ENCODE measurements at places on chromosomes 1 and 21.

GRCh38 chr21:42062236-42063022 lies 8.7 kb upstream of the UMODL1 start:
- DNase-seq = peak; percentile 41

DNA sequence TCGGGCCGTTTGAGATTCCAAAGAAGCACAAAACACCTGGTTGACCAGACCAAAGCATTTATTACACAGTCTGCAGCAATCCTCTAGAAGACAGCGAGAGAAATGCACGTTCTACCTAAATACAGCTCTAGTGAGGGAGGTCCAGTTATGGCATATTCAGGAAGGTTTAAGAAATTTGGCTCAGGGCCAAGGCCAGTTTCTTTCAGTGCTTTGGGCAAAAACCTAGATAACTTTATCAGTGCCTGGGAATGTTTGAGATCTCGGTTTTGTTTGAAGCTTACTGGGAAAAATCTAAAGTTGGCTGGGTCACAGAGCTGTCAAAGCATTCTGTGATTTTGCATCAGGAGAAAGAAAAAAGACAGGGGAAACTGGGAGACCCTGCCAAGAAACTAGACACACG lies 514.0 kb upstream of the TMPRSS15 start:
- no peak for DNase-seq

DNA sequence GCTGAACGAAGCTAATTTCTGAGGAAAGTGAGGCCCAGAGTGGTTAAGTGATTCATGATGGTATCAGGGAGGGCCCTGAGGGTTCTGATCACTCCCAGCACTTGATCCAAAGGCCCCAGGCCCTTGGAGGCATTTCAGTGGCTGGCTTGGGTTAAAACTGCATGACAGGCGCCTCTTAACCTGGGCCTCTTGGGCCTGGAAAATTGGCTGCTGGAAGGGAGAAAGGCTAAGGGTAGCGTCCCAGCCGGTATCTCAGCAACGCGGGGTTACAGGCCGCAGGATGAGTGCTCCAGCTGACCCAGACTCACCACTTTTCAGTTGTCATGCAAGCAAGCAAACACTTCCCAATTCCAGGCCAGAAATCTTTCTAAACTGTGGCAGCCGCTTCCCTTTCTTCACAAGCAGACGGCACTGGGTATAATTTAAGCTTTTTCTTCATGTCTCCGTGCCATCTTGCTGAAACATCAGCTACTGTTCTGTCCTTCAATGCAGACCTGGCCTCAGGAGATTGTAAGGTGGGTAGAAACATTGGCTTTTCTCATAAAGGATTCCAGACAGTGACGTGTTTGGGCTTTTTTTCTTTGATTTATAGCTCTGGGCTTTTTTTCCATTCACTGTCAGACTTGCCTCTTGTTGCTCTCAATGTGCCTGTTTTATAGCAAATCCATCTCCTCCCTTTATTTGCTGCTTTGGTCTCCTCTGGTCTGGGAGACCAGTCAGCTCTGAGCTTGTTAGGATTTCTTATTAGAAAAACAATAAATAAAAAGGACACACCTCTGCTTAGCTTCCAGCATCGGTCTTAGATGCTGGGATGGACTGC lies 229.1 kb downstream of the KCNJ6 start:
- no peak for DNase-seq

DNA sequence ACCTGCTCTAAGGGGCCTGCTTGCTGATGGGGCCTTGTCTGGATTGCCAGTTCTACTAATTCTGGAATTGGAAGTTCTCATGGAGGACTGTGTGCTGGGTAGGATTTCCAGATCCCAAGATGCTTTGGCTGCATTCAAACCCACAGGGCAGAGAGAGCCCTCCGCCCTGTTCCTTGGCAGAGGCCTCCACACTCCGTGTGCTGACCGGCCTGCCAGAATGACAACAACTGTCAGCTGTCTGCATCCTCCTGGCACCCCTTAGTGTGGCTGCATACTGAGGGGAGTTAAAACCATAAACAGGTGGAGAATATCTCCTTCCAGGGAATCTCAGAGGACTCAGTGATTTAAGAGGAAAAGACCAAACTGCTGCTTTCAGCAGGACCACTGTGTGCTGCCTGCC lies 60.7 kb downstream of the ADARB1 start:
- DNase-seq = no peak

DNA sequence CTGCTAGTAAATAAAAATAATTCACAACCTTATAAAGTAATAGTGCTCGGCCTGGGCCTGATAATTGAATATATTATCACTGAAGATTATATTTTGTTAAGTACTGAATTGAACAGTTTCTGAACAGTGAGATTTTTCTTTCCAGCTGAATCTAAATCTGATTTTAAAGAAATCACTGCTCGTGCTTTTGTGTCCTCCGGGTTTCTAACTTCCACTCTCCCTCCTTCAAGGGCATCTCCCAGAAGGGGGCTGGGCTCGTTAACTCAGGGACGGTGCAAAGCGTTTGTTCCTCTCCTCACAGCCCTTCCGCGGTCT lies 823 bp upstream of the KIF1B start:
- no peak for DNase-seq

DNA sequence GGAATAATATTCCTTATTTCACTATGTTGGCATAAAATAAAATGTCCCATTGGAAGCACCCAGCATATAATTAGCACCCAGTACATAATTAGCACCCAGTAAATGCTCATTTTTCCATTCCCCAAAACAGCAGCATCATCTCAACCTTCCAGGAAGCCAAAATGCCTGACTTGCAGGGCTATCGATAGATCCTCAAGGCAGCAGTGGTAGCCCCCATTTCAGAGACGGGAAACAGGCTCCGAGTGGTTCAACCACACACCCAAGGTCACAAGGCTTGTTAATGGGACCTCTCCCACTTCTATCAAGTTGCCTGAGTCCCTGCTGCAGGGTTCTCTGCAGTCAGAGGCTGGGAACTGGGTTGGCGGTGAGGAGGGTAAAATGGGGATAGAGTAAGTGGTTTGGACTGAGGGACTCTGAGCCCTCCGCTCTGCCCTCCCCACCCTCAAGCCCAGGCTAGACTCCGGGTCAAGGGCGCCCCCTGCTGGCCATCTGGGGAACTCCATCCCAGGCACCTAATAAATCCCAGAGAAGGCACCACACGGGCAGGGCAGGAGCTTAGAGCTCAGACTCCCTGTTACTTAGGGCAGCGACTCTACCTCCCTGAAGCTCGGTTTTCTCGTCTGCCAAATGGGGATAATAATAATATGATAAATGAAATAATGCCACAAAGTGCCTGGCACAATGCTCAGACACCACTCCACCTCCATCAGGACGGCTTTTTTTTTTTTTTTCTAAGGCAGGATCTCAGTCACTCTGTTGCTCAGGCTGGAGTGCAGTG lies 21.9 kb upstream of the LAPTM5 start:
- DNase-seq = peak; percentile 85

DNA sequence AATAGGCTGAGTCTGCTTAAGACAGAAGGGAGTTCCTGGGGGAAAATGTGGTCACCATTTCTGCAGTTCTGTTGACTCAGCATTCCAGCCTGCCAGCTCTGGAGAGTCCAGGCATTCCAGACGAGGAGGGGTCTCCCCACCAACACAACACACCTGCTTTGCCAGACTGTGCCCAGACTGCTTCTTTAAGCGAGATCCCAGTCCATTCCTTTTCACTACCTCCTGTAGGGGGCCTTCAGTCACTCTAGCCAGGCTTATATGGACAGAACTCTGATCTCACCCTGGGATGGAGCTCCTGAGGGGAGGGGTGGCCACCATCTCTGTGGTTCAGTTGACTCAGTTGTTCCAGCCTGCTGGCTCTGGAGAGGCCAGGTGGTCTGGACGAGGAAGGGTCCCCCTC lies 48.5 kb downstream of the UBE2U start:
- DNase-seq = no peak

DNA sequence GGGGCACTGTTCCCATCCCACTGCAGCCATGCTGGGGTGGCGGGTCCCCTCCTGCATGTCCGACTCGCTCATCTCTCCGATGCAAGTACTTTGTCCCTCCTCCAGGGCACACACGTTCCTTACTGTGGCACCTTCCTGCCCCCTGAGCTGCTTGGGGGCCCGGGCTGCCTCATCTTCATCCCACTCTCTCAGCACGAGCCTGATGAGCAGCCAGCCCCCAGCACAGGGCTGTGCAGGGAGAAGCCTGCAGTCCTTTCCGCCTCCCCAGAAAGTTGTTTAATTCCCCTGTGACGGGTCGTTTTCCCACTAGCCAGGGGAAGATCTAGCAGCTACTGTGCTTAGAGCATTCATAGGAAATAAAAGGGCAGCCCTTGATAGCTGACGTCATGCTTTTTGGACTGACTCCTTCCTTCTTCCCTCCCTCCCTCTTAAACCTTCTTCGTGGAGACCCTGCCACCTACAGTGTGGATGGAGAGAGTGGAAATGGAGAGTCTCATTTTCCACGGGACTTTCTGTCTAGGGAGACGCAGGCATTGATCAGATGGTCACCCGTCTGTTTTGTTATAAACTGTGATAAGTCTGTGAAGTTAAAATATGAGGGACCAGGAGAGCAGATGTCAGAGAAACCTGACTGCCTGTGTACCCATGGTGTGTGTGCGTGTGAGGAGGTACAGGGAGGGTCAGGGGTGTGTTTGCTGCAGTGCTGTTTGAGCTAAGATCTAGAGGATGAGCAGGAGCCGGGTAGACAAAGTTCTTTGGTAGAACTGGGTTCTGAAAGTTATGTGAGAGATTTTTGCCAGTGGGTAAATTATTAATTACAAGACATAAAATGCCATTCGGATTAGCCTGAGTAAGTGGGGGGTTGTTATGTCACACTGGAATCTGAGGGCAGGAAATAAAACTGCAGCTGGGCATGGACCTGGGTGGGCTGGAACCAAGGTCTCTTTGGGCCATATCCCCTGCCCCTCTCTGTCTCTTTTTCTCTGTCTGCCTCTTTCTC lies 34.3 kb downstream of the GPR137B start:
- DNase-seq = peak; percentile 25

- DNase-seq = no peak
Observed at GRCh38 chr1:205272536-205272935, 44.8 kb downstream of the TMCC2 start.

GRCh38 chr1:243267914-243268653 lies 12.2 kb downstream of the SDCCAG8 start:
- peak; percentile 31 for DNase-seq

GRCh38 chr21:35136106-35136505 lies 87.0 kb upstream of the RUNX1 start:
- no peak for DNase-seq

DNA sequence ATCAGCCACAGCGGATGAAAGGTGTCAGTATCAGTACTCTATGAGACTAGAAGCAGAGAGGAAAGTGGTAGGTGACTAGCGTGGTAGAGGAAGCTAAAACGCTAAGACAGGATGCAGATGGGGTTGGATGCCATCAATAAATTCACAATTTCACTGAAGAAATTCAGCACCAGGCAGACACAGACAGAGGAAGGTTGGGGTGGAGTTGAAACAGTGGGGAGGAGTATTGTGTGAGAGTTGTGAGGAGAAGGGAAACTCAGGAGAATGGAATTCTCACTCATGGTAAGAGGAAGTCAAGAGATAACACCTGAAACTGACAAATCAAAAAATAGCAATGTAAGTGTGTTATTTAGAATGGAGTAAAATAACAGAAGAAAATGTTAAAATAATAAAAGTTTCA lies 208.5 kb upstream of the DAB1 start:
- DNase-seq = no peak

DNA sequence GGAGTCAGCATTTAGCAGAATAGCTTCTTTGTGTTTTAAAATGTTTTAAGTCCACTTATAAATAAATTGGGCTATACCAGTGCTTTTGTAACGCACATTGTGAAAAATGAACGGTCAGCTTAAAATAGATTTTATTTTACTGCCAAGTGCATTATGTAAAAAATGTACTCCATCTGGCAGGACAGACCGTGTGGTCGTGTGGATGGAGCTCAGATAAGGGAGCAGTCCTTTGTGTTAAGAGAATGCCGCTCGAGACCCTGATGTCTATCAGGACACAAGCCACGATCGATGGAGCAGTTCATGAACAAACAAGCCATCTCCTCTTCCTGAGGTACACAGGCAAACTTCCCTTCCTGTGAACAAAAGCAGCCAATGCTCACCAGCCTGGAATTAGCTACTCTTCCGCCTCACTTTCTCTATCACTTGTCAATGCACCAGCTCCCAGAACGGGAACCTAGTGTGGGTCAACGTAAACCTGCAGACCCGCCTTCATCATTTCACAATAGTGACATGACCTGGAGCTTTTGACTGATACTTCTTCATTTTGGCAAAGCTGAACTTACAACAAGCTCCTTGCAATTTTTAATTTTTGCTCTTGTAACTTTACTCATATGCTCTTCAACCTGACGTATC lies 243.5 kb downstream of the TGFB2 start:
- DNase-seq = no peak

DNA sequence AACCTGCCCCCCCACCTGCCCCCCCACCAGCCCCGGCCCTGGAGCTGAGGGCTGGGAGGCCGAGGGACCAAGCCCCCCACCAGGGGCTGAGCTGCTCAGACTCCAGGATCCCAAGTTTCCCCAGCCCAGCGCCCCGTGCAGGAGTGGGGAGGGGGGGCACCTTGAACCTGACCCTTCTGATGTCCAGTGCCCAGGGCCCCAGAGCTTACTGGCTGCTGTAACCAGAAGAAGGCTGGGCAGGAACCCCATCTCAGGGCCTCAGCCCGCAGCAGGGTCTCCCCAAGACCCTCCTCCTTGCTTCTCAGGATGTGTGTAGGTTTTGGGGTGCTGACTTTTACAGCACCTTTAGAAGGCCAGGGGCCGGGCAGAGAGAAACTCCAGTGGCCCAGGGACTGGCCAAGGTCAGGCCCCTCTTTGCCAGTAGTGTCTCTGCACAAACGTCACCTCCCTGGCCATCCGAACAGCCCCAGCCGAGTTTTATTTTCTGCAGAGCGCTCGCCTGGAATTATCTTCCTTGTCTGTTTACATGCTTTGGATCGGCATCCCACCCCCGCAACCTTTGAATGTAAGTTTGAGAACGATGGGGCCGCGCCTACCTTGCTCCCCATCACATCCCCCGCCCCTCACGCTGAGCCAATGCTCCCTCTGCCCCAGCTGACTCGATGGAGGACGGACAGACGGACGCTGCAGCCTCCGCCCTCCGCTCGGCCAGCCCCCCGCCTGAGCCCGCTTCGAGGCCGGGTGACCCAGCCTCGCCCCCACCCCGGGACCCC lies 70.1 kb upstream of the CASZ1 start:
- peak; percentile 7 for DNase-seq

DNA sequence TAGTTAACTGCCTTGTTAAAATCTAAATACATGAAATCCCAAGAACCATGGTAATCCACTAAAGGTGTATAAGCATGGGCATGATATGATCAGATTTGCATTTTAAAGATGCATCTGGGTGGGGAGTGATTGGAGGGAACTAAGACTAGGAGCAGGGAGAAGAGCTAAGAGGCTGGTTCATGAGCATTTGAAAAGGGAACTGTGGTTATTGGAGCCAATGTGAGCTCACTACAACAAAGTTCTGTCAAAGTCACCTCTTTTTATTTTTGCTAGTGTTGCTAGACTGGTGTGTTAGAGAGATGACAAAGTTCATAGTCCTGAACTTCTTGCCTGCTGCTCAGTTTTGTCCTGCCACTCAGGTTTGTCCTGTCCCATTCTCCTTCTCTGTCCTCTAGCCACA lies 67.1 kb upstream of the LRRC8D start:
- DNase-seq = no peak

- DNase-seq = peak; percentile 85
Observed at GRCh38 chr1:234722904-234723720, 113.1 kb upstream of the IRF2BP2 start.
